ENCODE measurements at places on chromosomes 11 and 22.

DNA sequence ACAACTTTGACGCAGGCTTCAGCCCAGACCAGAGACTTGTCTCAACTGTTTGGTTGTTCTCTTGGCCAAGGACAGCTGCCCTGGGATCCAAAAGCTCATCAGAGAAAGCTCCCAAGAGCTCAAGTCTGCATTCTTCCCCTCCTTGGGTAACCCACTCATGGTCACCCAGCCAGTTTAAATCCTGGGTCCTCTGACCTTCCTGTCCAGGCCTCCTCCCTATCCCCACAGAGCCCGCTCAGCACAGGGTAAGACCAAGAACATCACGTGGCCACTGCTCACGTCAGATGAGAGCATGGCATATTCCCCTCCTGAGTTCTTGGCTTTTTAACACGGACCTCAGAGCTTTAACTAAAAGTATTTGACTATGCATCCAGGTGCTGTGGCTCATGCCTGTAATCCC is 25.8 kb downstream of the TSKU start:
- no peak for DNase-seq

- DNase-seq = no peak
Observed at GRCh38 chr22:27075028-27075678, 417.8 kb downstream of the MIAT start.

DNA sequence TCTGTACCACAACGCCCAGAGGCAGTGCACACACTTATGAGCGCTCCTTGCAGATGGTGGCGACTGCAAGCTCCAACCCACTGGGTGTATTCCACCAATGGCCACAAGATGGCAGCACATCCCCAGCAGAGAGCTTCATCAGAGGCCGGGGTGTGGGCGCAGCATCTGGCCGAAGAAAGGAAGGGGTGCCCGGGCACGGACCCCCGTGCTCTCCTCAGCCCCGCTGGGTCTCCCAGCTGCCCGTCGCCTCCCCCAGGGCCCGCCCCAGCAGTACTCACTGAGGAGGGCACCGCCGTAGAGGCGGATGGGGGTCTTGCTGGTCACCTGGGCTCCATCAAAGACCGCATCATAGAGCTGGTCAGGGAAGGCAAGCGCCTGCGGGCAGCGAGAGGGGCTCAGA is 14.2 kb downstream of the TP53I11 start:
- no peak for DNase-seq

GRCh38 chr22:24813861-24814770 is 8.1 kb downstream of the SGSM1 start:
- no peak for DNase-seq

DNA sequence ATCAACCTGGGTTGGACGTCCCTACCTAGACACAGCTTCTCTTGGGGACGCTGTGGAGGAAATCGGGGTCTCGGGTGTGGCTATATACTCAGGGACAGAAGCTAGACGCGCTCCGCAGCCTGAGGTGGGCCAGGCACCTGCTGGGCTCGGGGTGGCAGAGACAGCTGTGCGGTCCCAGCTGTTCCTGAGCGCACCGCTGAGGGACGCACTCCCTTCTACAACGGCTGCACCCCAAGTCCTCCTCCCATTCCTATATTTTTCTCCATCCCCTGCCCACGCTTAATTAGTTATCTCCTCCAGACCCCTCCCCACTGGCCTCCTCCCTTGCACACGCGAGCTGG is 188 bp upstream of the MTNR1B start:
- DNase-seq = no peak

DNA sequence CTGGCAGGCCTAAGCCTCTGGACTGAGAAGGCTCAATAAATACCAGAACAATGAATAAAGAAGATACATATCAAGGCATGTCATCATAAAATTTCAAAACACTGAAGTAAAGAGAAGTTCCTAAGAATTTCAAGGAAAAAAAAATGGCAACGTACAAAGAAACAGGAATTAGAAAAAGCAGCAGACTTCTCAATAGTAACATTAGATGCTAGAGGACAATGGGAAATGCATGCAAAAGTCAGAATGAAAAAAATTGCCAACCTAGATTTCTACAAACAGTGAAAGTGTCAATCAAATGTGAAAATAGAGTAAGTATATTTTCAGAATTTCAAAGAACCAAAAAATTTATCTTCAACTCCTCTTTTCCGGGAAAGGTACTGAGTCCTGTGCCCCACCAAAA is 125.0 kb downstream of the KCNC1 start:
- DNase-seq = no peak
